ENCODE measurements at places on chromosomes 12 and 14.

- no peak for DNase-seq
Measured at GRCh38 chr12:56034586-56035332, 7.0 kb upstream of the RPS26 start.

- no peak for DNase-seq
Measured at GRCh38 chr14:74364271-74364880, 16.1 kb downstream of the VRTN start.

DNA sequence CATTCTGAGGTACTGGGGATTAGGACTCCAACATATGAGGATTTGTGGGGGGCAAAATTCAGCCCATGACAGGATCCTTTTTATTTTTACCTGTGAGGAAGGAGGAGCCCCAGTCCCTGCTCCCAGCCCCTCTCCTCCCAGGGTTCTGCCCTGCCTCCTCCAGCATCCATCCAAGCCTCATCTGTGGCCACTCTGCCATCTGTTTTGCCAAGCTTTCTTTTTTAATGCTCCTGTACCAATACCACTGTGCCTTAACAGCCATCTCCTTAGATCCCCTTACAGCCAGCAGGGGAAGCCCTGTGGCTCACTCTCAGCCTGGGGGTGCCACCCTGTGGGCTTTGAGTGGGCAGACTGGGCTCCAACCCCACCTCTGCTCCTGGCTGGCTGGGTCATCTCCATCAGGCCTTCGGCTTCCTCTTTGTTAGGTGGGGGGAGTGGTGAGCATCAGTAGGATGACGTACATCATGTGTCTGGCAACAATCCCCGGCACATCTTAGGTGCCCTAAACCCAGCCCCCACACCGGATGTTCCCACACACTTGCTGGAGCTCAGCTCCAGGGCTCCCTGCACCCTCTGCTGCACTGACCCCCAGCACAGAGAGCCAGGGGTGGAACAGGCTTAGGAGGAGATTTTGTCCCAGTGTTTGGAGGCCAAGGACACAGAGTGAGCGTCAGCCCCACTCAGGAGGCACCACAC, 40.2 kb downstream of the CYP46A1 start:
- no peak for DNase-seq

DNA sequence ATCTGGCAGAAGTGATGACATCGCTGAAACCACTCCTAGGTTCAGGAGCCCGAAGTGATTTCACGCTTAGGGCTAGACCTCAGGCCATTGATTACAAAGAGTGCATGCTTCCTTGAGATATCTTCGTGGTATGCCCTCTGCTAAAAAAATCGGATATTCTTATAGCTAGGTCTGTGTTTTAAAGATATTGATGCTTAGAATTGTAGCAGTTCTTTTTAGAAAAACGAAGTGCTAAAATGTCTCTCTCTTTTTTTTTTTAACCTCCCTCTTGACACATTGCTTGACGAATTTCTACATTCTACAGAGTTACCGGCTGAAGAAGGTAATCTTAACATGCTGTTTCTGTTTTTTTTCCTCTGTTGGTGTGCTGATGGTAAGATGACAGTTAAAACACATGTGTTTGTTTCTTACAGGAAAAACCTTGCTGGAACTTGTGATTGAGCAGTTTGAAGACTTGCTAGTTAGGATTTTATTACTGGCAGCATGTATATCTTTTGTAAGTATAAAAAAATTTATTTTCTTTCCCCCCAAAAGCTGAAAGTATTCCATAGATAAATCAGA, 1.3 kb downstream of the ATP2A2 start:
- peak; percentile 32 for DNase-seq

- no peak for DNase-seq
Measured at GRCh38 chr12:8630131-8630530, 17.5 kb upstream of the AICDA start.

- no peak for DNase-seq
Measured at GRCh38 chr12:88299567-88300101, 157.5 kb downstream of the TMTC3 start.

DNA sequence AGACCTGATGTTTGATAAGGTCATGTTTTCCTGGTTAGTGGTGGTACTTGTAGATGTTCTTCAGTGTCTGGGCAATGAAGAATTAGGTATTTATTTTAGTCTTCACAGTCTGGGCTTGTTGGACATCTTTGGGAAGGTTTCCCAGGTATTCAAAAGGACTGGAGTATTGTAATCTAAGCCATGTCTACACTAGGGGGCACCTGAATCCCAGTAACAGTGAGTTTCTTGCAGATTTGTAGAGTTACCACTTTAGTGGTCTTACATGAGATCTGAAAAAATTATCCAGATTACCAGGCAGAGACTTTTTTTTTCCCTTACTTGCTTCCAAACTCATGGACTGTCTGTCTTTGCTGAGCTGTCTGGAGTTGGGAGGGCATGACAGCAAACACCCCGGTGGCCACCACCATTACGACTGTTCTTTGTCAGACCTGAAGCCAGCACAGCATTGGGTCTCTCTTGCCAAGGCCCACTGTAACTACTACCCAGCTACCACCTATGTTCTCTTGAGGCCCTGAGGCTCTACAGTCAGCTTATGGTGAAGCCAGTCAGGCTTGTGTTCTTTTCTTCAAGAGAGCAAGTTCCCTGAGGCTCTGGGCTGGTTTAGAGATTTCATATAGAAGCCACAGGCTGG, 820.7 kb upstream of the FBXO33 start:
- DNase-seq = no peak

DNA sequence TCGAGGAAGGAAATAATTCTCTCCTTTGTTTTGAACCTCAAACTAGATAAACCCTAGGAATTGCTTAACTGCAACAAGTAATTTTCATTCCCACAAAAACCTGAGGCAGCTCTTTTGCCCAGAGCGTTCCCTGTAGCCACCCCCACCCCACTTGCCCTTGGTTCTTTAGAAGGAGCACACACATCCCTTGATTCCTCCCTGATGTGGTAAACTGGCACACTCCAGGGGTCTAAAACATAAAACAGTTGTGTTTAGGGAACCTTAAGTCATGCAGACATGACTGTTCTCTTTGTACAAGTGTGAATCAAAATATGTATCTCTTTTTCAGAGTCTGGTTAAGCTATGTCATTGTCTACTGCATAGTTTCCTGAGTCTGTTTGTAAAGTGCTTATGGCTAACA, 14.0 kb downstream of the MAPK1IP1L start:
- no peak for DNase-seq

GRCh38 chr12:108565976-108566375, 3.6 kb downstream of the ISCU start:
- DNase-seq = peak; percentile 72

DNA sequence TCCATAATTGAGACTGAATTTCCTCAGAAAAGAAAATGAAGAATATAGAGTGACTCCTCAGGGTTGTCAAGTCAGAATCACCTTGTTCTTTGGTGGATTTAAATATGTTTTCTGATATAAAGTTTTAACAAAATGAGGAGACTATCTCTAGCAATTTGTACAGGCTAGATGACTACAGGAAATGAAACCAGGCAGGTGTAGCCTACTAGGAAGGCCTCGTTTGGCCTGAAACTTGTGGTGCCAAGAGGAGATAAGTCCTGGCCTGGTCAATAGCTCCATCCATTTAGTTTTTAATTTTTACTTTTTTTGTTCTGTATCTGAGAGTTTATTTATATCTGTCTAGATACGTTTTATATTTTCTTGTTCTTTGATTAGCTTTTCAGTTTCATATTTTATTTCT, 41.5 kb downstream of the SNAPC1 start:
- DNase-seq = no peak

- no peak for DNase-seq
Measured at GRCh38 chr12:32179011-32179395, 72.4 kb downstream of the BICD1 start.

GRCh38 chr14:105495990-105496830, 5.2 kb downstream of the TEDC1 start:
- peak; percentile 13 for DNase-seq

GRCh38 chr12:304805-305204, 42.2 kb upstream of the SLC6A13 start:
- DNase-seq = no peak

GRCh38 chr12:123027726-123028445, 47.4 kb downstream of the ARL6IP4 start:
- DNase-seq = no peak

DNA sequence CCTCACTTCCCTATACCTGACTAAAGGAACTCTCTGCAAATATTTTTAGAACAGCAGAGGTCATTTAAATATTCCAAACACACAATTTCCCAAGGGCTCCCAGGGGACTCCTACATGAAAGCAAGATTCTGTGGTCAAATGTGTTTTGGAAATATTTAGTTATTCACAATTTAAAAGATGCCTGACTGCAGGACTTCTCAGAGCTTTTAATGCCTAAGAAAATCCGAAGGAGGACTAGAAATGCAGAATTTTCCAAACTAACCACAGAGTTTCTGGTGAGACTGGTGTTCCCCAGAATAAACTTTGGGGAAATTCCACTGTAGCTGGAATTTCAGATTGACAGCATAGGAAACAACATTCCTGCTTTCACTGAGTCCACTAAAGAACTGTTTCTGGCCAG, 84.8 kb upstream of the MAP1LC3B2 start:
- no peak for DNase-seq

DNA sequence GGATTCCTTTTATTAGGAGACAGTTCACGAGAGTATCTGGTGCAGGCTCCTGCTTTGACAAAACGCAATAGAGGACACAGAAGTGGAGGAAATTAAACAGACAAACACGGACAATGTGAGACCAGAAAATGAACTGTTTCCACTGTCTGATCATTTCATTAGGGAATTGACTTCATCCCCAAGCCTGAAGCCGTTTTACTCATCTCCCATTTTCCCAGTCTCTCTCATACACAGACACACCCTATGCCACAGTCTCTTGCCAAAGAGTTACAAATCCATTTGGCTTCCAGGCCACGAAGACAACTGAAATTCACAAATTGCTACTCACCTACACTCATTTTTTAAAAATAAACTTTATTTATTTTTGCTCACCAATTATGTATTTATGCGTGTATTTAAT, 1087.8 kb upstream of the TMEM132C start:
- DNase-seq = no peak

DNA sequence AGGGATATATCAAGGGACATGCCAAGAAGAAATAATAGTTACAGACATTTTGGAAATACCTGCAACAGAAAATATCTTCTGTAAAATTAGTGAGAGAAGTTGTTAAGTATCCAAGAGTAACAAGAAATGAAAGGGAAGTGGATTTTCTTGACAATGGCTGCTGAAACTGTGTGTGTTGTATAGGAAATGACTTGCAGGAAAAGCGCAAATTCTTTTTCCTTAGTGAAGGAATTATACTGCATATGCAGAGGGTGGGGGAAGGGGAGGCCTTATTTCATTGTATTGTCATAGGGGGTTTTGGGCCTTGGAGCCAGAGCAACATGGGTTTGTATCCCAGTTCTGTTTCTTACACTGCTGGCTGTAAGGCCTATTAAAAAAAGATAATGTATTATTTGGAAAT, 84.4 kb upstream of the DDHD1 start:
- no peak for DNase-seq

- DNase-seq = peak; percentile 71
Measured at GRCh38 chr12:8996682-8997405, 7.5 kb downstream of the KLRG1 start.

DNA sequence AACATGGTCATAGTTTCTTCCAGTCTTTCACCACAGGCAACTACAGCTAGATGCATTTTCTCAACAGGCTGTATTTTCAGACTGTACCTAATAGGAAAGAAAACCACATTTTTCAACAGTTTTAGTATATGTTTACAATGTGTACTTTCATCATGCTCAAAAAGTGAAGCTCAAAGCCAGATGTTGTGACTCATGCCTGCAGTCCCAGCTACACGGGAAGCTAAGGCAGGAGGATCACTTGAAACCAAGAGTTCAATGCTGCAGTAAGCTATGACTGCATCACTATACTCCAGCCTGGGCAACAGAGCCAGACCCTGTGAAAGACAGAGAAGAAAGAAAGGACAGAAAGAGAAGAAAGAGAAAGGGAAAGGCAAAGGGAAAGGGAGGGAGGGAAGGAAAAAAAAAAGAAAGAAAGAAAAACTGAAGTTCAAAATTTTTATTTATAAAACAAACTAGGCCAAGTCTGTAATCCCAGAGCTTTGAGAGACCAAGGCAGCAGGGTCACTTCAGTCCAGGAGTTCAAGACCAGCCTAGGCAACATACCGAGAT, 25.5 kb downstream of the GXYLT1 start:
- no peak for DNase-seq

- no peak for DNase-seq
Measured at GRCh38 chr12:74780182-74780849, 242.7 kb downstream of the ATXN7L3B start.

- peak; percentile 79 for DNase-seq
Measured at GRCh38 chr12:96177013-96177412, 17.2 kb upstream of the ELK3 start.

DNA sequence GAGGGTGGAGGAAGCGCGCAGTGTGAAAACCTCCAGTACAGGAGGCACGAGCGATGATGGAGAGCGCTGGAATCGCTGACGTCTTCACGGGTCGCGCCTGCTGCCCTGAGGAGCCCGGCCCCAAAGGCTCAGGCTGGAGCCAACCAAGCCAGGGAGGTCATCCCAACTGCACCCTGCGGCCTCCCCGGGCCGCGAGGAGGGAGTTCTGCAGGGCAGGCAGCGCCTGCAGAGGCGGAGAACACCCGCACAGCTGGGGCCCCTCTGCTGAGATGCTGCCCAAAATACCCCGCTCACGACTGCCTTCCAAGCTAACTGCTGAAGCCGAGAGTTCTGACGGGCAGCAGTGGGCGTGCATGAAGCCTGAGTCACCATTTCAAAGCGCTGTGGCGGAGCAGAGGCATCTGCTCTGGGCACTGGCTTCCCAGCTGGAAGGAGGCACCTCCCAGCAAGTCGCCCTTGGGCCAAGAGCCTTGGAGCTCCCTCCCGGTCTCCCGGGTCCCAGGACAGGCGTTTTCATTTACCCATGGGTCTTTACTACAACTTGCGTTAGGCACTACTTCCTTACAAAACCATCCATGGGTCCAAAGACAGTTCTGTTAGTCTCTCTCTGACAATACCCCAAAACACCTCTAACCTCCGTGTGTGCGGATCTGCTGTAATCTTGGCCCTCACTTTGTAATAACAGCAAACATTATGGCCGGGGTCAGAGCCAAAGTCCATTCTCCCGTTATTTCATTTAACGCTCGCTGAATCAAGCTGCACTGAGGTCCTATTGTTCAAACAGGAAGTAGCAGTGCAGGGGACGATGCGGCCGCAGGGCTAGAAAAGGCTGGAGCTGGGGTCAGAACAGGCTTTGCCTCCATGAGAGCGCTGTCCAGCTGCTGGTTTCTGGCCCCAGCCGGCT, 60.1 kb upstream of the RIMBP2 start:
- peak; percentile 39 for DNase-seq

Measured in CD4-positive, alpha-beta T cell treated with Interleukin-2 at 100 ng/mL for 4 hours (primary cell).